Stimulated activated CD4-positive, alpha-beta T cell treated with anti-CD3 and anti-CD28 coated beads, Interleukin-2, amount 100 ng/mL, for 24 hours (primary cell): ENCODE measurements at places on chromosomes 6 and 20.

- peak; percentile 29 for DNase-seq
These were observed 586 bp upstream of the NQO2 start for GRCh38 chr6:2998998-2999617.

DNA sequence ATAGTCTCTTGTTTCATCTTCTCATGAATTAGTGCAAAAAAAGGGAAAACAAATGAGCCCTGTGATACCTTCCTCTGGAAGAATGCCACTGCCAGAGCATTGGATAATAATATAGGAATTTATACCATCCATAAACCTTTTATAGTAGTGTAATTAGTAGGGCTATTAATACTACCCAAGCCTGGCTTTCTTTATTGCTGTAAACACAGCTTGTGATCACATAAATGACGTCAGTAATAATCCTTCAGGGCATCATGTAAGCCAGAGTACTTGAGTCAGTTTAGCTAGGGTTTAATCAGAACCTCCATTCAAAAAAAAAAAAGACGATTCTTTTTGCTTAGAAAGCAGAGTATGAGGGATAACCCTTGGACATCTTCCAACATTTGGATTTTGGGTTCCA is 264.8 kb downstream of the SLC35F1 start:
- DNase-seq, result no peak

- peak; percentile 36 for DNase-seq
These were observed 18.6 kb upstream of the MYT1 start for GRCh38 chr20:64145458-64146300.

- DNase-seq, result no peak
These were observed 84.2 kb downstream of the RNF144B start for GRCh38 chr6:18471232-18471964.

DNA sequence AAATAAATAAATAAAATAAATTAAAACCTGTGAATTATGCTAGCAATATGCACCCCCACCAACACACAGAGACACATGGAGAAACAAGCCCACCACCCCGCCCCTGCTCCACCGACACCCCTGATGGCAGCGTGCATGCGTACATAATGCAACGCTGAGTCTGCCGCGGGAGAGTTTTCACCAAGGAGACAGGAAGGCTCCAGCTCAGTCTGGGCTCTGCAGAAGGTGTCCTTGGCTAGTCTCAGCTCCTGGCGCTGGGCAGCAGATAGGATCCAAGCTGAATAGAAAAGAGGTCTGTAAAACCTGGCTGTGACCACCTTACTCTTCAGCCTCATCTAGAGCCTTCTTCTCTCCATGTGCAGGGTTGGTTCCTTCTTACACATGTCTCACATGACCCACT is 26.5 kb upstream of the HECA start:
- no peak for DNase-seq

GRCh38 chr20:41200446-41201202 is 63.3 kb downstream of the PLCG1 start:
- DNase-seq, result no peak

DNA sequence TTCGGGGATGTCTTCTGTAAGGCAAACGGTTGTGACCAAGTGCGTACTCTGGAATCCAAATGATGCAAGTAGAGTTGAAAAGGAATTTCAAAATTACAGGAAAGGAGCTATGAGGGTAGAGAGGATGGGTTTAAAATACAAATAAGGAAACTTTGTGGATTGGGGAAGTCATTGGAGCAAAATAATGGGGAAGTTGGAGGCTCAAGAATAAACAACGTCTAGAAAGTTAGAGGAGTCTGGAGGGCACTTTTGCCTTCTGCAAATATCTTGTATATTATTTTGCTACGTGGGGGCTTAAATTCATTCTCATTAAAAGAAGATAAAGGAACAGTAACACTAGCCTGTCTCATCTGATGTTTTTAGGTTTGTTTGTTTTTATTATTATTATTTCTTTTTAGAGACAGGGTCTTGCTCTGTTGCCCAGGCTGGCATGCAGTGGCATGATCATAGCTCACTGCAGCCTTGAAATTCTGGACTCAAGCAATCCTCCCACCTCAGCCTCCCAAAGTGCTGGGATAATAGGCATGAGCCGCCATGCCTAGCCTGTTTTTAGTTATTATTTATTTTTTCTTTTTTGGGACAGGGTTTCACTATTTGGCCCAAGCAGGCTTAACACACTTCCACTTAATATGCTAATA is 55.0 kb upstream of the TNFAIP3 start:
- no peak for DNase-seq
